Right renal pelvis (tissue), 4 donors: ENCODE measurements at places on chromosomes 1 and 21.

DNA sequence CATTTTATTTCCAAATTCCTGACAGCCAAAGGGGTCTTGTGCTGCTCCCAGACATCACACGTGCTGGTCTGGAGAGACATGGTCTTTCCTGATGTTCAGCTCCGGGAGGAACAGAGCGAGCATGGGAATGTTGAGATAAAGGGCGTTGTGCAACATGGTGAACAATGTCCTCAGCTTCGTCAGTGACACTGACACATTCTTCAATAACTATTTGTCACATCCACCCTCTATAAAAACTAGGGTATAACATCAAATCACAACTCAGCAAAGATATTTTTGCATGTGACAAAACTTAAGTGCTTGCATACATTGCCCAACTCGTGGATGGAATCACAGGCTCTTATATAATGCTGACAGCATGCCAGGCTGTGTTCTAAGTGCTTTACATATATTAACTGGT is 42.4 kb upstream of the GRHL3 start:
- DNase-seq = no peak

DNA sequence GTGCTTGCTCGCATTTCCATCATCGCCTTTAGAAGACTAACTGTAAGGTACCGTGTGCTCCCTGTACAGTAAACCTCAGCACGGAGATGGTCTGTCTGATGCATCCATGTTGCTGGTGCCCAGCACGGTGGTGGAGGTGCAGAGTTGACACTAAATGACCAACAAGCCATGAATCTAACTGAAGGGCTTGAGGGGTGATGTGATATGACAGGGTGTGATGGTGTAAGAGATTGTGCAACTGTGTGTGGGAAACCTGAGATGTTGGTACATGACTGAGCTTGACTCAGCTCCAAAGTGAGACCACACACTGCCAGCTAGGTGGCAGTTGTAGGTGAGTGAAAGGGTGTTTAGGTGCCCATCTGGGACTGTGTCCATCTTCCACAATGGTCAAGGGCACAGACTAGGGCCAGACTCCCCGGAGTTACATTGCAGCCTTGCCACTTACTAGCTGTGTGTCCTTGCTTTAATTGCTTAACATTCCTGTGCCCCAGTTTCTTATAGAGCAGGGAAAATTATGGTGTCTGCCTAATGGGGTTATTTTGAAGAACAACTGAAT is 21.4 kb downstream of the SLC2A1 start:
- DNase-seq = no peak

DNA sequence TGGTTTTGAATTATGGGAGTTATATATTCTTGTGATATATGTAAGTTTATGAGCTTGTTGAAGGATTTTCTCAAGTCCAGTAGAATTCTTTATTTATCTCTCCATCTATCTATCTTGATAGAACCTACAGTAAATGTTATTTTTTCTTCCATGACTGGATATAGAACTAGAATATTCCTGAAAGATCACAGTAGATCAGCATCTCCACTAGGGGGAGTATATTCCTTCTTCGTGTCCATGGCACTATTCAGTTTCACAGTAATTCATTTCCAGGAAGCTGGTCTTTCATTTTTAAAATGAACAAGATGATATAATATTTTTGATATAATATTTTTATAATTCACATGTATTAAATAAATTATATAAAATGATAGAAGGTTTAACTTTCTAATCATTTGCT is 18.8 kb downstream of the TMPRSS15 start:
- no peak for DNase-seq

- DNase-seq = no peak
Observed at GRCh38 chr1:228763561-228763960, 28.3 kb downstream of the RHOU start.

GRCh38 chr1:175693364-175693763 is 50.0 kb downstream of the TNR start:
- no peak for DNase-seq

DNA sequence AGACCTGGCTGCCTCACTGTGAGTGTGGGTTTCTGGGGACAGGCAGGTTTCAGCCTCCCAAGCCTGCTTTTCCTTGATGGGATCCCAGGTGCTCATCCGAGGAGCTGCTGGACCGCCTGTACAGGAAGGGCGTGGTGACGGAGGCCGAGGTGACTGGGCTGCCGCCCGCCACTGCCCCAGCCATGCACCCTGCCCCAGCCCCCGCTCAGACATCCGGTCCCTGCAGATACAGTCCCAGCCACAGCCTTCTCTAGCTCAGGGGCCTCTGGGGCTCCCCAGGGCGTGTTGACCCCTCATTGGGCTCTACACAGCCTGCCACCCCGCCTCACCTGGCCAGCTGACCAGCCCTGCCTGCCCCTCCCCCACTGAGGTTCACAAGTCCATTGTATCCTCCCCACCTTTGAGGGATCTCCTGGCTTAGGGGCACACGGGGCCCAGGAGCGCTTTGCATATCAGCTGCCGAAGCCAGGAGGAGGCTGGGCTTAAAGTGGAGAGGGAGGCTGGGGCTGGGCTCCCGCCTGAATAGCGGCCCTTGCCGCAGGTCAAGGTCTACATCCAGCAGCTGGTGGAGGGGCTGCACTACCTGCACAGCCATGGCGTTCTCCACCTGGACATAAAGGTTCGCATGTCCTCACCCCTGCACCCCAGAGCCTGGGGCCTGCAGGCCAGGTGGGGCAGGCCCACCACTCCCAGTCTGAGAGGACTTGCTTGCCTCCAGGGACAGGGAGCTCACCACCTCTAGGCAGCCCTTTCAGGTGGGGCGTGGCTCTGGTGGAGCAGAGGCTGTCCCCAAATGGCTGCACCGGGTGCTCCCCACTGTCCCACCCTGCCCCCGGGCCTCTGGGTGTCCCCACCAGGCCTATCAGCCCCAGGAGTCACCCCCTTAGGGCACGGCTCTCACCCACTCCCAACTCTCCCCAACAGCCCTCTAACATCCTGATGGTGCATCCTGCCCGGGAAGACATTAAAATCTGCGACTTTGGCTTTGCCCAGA is 38.5 kb downstream of the TRIM11 start:
- no peak for DNase-seq

GRCh38 chr1:90850181-90850897 is 133.2 kb upstream of the BARHL2 start:
- DNase-seq = no peak

DNA sequence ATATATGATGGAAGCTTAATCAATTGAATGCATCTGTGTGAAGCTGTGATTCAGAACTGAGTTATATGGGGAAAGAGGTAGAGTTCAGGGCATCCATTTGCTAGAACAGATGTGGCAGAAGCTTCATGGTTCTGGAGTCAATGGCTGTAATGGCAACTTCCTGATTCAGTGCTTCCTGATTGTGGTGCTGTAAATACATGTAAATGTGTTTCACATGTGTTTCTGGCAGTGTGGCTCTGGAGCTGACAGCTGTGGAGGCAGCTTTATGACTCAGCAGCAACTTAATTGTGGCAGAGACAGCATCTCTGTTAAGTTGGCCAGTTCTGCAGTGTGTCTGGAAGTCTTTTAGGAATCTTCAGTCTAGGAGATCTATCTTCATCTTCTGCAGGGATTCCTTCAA is 226.6 kb upstream of the ZRANB2 start:
- no peak for DNase-seq

DNA sequence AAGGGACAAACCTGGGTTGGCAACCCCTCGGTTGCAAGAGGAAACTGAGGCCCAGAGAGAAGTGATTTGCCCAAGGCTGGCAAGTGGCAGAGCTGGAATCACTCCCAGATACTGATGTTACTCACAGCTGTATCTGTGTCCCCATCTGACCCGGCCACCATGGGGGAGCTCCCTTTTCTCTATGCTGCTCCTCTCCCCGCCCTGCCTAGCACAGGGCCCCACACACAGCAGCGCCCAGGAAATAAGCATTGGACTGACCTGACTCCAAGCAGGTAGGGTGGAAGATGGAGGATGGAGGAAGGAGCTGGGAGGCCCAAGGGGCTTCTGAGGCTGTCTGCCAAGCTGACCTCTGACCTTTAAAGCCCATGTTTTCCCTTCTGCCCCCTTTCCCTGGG is 3.0 kb upstream of the FBLIM1 start:
- no peak for DNase-seq

GRCh38 chr1:9892563-9893528 is 17.2 kb downstream of the CTNNBIP1 start:
- DNase-seq = no peak

DNA sequence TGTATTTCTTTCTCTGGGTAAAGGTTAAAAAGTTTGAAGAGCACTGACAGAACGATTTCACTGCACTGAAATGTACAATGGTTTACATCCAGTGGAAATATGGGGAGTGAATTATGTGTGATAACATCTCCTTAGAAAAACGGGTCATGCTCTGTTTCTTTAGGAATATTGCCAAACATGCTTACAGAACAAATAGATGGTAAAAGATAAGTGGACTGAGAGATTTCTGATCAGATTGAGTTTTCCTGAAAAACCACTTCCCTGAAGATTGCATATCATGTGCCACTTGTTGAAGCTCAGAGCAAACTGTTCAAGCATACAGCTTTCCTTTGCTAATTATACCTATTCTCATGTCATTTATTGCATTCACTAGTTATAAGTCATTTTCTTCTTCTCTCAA is 29.9 kb upstream of the DISP1 start:
- DNase-seq = no peak

DNA sequence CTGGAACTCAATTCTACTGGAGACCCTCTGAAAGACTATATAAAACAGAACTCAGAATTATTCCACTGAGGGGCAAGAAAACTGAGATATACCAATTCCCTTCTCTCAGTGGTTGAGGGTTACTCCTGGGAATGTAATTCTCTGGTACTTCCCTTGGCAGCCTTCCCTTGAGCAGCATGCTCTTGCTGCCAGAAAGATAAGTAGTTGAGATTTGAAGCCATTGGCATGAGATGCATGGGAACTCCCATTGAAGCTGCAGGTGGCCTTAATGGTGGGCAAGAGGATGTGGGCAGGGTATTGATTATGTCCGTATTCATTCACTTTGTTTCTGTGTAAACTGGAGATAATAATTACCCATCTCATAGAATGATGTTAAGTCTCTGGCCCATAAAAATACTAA is 28.6 kb upstream of the C1orf185 start:
- no peak for DNase-seq

DNA sequence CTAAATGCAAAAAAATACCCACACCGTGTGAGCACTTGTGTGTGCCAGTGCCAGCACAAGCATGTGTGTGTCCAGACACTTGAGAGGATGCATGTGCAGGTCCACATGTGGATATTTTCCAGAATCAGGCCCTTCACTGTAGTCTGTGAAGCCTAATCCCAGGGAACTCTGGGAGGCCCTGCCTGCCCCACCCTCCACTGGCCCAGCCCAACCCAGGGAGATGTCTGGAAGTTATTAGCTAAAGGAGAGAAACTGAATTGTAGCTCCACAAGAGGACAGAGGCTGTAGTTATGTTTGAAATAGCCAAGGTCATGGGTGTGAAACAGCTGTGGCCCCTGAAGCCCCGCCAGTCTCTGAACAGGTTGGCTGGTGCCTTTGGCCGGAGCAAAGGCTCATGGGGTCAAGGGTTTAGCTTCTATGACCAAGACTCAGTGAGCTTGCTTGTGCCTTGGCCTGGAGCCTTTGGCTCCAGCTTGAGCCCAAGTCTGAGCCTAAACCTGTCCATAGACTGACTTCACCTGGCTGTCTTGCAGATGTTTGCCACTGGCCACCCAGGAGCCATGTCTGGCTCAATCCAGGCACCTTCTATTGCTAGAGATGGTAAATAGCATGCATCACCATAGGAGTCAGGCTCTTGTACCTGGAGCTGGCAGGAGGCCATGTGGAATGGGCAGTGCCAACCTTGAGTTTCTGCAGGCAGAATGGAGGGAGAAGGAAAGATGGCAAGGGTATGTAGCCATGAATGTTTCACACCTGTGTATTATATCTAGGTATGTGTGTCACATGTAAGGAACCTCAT is 69.9 kb downstream of the TMEM53 start:
- no peak for DNase-seq

DNA sequence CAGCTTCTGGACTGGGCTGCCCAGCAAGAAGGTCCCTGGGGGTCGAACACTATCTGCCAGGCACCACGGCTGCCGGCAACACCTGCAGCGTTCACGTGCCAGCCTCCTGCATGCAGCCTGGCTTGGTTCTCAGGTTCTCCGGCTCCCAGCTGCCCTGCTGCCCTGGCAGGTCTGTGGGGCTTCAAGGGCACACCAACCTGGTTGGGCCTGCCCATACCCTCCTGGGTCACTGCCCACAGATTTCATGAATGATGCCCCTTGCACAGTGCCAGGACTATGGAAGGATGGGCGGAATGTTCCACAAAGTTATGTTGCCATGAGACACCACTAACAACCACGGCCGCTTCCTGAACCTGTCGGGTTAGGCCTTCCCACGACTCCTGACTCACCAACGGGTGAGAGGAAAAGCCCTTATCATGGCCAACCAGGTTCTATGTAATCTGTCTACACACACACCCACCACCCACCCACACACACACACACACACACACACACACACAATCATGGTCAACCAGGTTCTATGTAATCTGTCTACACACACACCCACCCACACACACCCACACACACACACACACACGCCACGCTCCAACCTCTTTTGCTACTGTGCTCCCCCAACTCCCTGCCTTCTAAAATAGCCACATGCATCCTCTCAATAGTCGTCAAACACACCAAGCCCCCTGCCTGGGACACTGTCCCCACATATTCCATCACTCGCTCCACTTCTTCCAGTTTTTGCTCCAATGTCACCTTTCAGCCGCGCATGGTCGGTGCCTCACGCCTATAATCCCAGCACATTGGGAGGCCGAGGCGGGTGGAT is 32.2 kb downstream of the HSPG2 start:
- no peak for DNase-seq

GRCh38 chr1:22250724-22251123 is 107.8 kb upstream of the WNT4 start:
- no peak for DNase-seq

- DNase-seq = no peak
Observed at GRCh38 chr1:99496067-99496466, 149.8 kb upstream of the PALMD start.

DNA sequence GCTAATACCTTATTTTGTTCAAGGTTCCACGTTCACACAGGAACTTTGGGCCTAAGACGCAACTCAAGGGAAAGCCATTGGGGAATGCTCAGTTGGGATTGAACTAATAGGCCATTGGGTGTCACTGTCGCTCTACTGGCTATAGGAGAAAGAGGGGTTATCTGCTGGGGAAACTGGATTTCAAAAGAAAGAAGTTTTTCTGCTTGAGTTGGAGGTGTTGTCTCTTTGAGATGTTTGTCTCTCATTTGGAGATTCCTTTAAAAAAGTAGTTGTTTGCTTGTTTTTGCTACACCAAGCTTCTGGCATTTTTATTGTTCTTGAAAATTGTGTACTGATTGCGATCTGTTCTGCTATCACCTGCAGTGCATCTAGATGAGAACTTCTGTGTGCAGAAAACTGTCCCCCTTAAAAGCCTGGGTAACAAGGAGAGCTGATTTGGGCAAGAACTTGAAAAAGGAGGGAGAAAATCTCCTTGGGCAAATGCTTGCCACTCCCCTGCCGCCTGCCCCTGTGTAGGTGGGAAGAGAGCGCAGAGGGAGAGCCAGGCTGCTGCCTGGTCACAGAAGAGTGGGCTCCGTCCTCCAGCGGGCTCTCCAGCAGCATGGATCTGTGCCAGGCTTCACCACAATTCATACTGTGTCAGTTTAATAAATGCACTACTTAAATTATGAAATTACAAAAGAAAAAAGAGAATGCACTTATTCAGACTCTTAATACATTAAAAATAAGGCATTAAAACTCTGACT is 39.9 kb downstream of the PEX14 start:
- DNase-seq = no peak

- no peak for DNase-seq
Observed at GRCh38 chr1:147723691-147724323, 36.6 kb downstream of the GJA5 start.

- DNase-seq = no peak
Observed at GRCh38 chr1:25645637-25646400, 29.2 kb downstream of the MAN1C1 start.

GRCh38 chr1:152479792-152480595 is 30.6 kb upstream of the LCE5A start:
- no peak for DNase-seq
